ENCODE measurements at places on chromosomes 2 and 18.

DNA sequence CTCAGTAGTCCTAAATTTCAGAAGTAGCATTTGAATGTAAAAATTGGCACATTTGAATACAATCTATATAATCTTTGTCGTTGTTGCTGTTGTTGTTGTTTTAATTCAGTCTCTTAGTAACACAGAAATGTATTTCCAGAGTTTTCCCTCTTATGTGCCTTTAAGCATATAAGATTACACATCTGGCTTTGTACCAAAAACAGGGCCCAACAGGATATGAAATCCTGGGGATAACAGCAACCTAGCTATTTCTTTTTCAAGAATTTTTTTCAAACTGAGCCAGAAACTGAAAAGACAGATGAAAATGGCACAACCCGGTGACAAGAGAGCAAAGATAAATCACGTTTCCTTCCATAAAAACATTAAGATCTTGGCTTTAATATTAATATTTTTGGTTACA, 906.7 kb downstream of the NRXN1 start:
- no peak for DNase-seq

- no peak for DNase-seq
Measured at GRCh38 chr2:205500065-205500464, 182.2 kb upstream of the NRP2 start.

DNA sequence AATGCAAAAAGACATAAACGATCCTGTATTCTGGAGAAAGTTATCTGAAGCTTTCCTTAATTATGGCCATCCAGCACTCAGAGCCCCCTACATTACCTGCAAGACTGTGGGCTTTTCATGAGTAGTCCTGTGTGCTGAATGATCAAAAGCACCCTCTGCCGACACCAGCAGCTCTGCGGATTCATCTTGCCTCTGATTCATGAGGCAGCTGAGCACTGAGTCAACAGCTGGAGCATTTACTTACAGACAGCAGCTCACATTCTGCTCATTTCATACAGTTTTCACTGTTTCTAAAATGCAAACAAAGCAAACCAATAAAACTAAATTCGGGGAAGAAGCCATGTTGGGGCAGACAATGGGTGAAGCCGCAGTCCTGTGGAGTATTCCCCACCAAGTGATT, 886.5 kb downstream of the CNTNAP5 start:
- no peak for DNase-seq

- DNase-seq: no peak
Measured at GRCh38 chr2:108363908-108364225, 13.9 kb upstream of the SULT1C4 start.

GRCh38 chr2:222576171-222577081, 79.5 kb downstream of the FARSB start:
- no peak for DNase-seq

GRCh38 chr2:32452338-32453064, 95.7 kb downstream of the BIRC6 start:
- no peak for DNase-seq

- DNase-seq: no peak
Measured at GRCh38 chr2:212832211-212833195, 293.9 kb upstream of the ERBB4 start.

GRCh38 chr2:196437626-196438025, 201.9 kb upstream of the CCDC150 start:
- no peak for DNase-seq

DNA sequence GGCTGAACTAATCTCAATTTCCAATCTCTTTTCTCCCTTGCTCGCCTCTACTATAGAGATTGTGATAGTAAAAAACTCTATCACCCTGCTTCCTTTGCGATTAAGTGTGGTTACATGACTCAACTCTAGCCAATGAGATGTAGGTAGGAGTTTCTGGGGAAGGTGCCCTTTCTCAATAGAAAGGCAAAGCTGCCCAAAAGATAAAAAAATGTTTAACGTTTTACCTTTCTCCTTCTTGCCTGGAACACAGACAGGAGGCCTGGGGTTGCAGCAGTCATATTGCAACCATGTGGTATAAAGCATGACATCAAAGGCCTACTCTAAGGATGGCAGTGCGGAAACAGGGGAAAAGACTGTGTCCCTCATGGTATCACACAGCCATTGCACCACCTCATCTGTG, 31.5 kb downstream of the TMEM37 start:
- no peak for DNase-seq

- no peak for DNase-seq
Measured at GRCh38 chr2:73700661-73701447, 36.3 kb downstream of the TPRKB start.

GRCh38 chr2:176443946-176444345, 174.7 kb downstream of the MTX2 start:
- no peak for DNase-seq

DNA sequence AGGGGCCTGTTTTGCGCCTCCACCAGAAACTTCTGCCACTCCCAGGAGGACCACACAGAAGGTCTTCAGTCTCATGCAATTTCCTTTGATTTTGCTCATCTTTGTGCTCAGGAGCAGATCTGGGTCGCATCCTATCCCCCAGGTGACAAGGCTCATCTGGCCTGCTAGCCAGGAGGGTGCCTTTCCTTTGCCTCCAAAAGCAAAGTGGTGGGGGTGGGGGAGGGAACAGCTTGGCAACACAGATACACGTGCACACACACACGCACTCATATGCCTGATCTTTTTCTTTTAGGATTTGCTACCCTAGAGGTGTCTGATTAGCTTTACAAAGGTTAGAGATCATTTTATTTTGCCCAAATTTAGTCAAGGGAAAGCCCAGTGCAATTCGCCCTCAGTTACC, 13.8 kb upstream of the SPATA3 start:
- DNase-seq: no peak

DNA sequence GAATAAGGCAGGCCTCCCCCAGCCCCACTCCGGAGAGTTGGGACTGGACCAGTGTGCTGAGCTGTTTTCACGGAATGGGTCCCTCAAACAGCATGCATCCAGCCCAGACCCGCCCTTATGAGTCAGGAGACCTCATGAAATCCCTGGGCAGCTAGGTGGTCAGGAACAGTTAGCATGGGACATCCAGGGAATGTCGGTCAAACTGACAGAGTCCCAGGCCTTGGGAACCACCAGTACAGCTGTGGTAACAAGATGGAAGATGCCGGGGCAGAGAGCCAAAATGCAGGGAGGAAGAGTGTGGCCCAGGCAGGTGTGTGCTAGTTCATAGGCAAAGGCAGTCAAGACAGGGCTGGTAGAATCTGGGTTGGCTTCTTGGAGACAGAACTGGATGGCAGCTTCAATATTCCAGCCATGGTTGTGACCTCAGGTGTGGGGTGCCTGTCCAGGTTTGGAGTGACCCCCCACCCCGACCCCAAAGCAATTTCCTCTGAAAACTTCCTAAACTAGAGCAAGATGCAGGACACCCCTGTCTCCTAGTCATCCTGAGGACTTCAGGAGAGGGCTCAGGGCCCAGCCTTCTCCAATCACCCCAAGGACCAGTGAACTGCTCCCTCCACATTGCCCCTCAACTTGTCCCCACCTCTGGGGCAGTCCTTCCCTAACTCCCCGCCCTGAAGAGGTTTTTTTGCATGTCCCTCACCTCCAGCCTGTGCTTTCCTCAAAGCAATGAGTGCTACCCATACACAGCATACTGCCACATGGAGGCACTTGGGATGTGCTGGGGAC, 46.5 kb downstream of the KCNIP3 start:
- DNase-seq: no peak

DNA sequence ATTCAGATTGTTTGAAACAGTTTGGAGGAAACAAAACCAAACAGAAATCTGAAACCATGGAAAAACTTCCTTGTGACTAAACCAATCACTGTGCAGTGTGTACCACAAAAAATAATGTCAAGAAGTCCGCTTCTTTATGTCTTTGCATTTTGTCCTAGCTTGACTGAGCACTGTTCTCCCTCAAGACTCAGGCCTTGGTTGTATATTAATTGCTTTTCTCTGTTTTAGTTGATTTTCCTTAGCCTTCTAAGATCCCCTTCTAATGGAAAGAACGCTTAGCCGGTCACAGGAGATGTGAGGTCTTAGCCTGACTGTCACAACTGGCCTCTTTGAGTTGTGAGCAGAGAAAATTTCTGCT, 56.6 kb downstream of the LCLAT1 start:
- no peak for DNase-seq

- no peak for DNase-seq
Measured at GRCh38 chr2:168816369-168816768, 13.9 kb downstream of the NOSTRIN start.

- DNase-seq: no peak
Measured at GRCh38 chr2:130183512-130184373, 1.7 kb downstream of the MZT2B start.

DNA sequence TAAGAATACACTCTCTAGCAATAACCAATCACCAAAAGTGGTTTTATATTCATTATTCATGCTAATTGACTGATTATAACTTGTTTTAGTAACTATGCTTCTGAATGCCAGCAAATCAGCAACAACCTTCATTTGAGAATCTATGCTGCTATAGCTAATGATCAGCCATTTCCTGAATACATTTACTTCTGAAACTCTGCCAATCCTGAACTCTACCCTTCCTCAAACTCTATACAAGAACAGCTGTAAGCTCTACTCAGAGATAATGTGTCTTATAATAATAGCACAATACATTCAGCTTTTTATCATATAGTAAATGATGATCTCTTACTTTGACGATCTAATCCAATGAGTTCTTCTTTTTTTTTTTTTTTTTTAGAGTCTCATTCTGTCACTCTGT, 85.7 kb upstream of the EPAS1 start:
- no peak for DNase-seq

GRCh38 chr2:43939695-43940256, 56.0 kb downstream of the LRPPRC start:
- DNase-seq: no peak

DNA sequence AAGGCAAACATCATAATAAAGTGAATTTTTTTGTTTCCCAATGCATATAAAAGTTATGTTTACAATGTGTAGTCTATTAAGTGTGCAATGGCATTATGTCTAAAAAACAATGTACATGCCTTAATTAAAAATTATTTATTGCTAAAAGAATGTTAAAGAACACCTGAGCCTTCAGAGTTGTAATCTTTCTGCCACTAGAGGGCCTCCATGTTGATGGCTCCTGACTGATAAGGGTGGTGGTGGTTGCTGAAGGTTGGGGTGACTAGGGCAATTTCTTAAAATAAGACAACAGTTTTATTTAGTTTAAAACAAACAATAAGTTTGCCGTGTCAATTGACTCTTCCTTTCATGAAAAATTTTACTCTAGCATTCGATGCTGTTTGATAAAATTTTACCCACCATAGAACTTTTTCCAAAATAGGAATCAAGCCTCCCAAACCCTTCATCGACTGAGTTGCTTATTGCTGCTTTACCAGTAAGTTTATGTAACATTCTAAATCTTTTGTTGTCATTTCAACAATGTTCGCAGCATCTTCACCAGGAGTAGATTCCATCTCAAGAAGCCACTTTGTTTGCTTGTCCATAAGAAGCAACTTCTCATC, 32.3 kb downstream of the MAP3K2 start:
- DNase-seq: peak; percentile 28

- DNase-seq: no peak
Measured at GRCh38 chr2:189830510-189830909, 46.3 kb downstream of the PMS1 start.

GRCh38 chr2:150303281-150303680, 184.2 kb downstream of the RND3 start:
- DNase-seq: no peak

GRCh38 chr18:46406539-46406932, 250.5 kb downstream of the LOXHD1 start:
- no peak for DNase-seq

- no peak for DNase-seq
Measured at GRCh38 chr18:12312976-12313375, 4.9 kb downstream of the TUBB6 start.

DNA sequence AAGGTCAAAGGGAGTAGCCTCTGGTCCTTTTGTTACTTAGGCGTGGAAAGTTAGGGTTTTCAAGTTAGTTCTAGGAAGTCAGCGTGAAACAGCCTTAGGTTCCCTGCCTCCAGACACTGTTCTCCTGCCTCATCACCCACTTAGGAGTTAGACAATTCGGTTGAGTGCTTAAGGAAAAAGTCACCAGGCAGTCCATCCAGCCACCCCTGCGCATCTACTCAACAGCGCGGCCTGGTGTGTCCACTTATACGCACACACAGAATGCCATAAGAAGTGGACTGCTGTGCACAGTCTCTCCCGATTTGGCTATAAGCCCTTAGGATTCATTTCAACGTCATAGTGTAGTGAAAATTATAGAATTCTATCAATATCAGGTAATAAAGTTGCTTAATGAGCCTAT, 470.8 kb upstream of the TNP1 start:
- no peak for DNase-seq

GRCh38 chr2:152497481-152498052, 162.6 kb downstream of the FMNL2 start:
- no peak for DNase-seq

DNA sequence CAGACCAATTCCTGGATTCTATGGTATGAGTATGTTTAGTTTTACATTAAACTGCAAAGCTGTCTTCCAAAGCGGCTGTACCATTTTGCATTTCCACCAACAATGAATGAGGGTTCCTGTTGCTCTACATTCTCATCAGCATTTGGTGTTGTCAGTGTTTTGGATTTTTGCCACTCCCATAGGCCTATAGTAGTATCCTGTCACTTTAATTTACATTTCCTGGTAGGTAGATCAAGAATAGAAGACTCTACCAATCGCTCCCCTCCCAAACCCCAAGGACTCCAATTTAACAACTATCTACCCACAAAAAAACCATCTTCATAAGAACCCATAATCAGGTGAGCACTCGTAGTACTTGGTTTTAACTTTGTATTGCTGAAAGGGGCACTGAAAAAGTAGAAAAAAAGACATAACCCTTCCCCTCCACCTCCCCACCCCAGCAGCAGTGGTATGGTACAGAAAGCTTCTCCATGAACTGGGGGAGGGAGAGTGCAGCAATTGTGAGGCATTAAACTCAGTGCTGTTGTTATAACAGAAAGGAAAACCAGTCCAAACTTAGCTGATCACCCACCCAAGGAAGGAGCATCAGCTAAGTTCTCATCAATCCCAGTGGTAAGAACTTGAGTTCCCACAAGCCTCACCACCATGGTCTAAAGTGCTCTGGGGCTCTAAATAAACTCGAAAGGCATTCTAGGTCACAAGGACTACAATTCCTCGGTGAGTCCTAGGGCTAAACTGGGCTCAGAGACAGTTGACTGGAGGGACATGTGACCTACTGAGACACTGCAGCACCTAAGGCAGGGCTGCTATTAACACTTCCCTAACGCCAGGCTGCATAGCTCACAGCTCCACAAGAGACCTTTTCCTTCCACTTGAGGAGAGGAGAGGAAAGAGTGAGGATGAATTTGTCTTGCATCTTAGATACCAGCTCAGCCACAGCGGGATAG, 35.5 kb upstream of the CYTIP start:
- no peak for DNase-seq

- peak; percentile 82 for DNase-seq
Measured at GRCh38 chr2:10493634-10494281, 45.6 kb upstream of the ODC1 start.

DNA sequence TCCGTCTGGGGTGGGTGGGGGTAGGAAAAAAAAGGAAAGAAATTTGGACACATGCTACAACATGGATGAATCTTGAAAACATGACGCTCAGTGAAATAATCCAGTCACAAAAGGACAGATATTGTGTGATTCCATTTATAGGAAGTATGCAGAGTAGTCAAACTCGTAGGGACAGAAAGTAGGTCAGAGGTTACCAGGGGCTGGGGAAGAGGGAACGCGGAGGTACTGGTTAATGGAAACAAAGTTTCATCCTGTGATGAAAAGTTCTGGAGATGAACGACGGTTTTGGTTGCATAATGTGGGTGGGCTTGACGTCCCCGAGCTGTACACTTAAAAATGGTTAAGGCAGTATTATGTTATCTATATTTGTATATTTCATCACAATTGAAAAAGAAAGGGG, 4.5 kb upstream of the SFTPB start:
- DNase-seq: no peak

Data from activated CD8-positive, alpha-beta memory T cell treated with anti-CD3 and anti-CD28 coated beads, Interleukin-2, amount 50 U/mL, for 4 hours (primary cell).